ENCODE measurements at places on chromosomes 5 and 9.

DNA sequence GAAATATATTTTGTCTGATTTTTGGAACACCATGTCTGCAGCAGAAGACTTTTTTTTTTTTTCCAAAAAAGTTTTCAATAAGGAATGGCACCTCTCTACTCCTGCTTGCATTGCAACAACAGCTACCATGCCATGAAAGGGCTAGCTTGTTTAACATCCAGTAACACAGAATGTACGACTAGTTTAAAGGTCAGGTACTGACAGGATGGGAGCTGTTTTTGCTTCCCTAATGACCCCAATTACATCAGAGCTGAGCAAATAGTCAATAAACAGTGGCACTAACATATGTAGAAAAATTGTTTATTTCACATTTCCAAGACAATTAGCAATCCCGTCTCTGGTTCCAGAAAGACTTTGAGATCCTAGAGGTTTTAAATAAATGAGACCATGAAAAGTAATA, 693.8 kb downstream of the NR2F1-AS1 start:
- no peak for DNase-seq

DNA sequence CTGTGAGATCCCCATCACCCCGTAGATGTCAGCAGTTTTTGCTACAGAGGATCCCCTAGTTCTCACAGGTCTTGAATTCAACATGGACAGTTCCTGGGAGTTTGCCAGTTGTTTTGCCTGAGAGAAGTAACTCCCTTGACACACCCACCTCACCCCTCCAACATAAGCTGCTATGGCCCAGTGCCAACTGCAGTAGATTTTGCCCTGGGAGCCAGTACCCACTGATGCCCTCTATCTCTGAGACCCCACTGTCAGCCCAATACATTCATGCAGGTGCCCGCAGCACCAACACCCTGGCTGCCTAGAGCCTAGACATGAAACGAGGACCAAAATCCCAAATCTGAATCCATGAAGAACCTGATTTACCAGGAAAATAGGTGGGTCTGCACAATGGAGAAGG, 583.9 kb upstream of the CTNND2 start:
- DNase-seq: peak; percentile 2

- no peak for DNase-seq
Observed at GRCh38 chr9:37575511-37575914, 667 bp downstream of the FBXO10 start.

GRCh38 chr9:8652255-8652654, 852.7 kb upstream of the DMAC1 start:
- DNase-seq: peak; percentile 62

DNA sequence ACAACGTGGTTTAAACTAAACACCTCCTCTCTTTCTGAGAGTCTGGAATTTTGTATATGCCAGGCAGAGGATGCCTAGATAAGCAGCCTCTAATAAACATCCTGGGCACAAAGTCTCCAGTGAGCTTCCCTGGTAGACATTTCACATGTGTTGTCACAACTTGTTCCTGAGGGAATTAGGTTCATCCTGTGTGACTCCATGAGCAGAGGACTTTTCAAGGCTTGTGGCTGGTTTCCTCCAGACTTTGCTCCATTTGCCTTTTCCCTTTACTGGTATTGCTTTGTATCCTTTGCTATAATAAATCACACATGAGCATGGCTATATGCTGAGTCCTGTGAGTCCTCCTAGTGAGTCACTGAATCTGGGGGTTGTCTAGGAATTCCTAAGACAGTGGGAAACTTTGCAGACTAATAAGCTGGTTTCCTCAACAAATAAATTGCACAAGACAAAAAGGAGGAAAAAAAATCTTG, 77.4 kb downstream of the NR2F1-AS1 start:
- no peak for DNase-seq

- no peak for DNase-seq
Observed at GRCh38 chr5:178386336-178386931, 153.8 kb upstream of the PHYKPL start.

DNA sequence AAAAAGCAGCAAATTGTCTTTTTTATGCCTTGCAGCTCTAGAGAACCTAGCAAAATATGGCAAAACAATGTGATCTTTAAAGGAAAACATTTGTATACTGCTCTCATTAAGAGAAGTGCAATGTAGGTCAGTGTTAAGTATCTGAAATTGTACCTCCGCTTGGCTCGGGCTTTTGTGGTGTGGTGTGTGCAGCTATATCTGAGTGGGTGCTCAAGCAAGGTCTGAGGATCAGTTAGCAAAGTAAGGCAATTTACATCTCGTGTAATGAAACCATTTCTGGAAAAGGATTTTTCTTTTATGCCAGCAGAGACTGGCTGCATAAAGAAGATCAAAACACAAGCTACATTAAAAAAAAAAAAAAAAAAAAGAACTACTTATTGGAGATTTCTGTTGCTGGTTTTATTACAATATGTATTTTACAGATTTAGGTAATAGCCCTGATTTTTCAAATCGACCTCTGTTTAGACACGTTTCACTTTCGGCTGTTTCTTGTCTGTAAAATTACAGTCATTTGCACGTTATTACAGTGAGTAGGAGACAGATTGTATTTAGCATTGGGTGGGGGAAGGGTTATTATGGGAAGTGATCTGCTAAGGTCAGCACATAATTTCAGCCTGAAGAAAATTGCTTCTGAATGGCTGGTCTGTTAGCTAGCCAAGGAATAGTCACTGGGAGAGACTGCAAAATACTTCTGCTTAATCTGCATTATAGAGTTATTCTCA, 7.9 kb upstream of the ZNF608 start:
- peak; percentile 61 for DNase-seq

GRCh38 chr5:68711293-68712200, 382.3 kb upstream of the SLC30A5 start:
- no peak for DNase-seq

- DNase-seq: no peak
Observed at GRCh38 chr5:61098251-61098995, 63.8 kb downstream of the SMIM15 start.
